Suprapubic skin (tissue), 4 donors: ENCODE measurements at places on chromosomes 11 and 22.
A peak's percentile ranks its signal among the peaks of the same experiment; 100 is the strongest.

- no peak for DNase-seq
Measured at GRCh38 chr22:46815896-46816731, 53.7 kb downstream of the TBC1D22A start.

GRCh38 chr11:6077723-6078122, 29.8 kb upstream of the OR56B4 start:
- no peak for DNase-seq

GRCh38 chr11:130787092-130787616, 129.1 kb downstream of the SNX19 start:
- DNase-seq = no peak

- no peak for DNase-seq
Measured at GRCh38 chr11:107609400-107610218, 18.7 kb downstream of the ELMOD1 start.

DNA sequence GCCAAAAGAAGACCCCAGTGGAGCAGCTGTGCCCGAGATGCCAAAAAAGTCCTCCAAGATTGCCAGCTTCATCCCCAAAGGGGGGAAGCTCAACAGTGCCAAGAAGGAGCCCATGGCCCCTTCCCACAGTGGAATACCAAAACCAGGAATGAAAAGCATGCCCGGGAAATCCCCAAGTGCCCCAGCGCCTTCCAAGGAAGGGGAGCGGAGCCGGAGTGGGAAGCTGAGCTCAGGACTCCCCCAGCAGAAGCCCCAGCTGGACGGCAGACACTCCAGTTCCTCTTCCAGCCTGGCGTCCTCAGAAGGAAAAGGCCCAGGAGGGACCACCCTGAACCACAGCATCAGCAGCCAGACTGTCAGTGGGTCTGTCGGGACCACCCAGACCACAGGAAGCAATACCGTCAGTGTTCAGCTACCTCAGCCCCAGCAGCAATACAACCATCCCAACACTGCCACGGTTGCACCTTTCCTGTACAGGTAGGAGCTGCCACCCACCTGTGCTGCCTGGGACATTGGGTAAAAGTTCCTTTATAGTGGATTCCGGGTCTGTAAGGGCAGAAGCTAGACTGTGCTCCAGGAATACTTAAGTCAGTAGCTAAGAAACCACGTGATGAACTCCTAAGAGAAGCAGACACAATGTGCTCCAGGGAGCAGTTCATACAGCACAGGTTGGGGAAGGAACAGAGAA, 221.3 kb downstream of the NAV2 start:
- DNase-seq = no peak

DNA sequence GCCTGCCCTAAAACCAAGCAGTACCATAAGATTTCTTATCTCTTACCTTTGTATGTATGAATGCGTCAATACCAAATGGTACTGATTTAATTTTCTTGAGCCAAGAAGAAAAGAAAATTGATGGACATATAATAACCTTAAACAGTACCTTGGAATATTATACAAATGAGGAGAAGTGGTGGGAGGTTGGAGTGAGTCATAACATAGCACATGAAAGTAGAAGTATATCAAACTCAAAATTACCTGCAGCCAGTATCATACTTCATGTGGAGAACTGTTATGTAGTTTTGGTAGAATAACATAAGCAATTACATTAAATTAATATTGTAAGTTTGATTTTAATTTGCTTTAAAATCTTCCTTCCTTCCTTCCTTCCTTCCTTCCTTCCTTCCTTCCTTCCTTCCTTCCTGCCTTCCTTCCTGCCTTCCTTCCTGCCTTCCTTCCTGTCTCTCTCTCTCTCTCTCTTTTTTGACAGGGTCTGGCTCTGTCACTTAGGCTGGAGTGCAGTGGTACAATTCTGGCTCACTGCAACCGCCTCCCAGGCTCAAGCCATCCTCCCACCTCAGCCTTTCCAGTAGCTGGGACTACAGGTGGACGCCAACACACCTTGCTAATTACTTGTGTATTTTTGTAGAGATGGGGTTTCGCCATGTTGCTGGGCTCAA, 460.9 kb upstream of the CCDC90B start:
- DNase-seq = no peak

DNA sequence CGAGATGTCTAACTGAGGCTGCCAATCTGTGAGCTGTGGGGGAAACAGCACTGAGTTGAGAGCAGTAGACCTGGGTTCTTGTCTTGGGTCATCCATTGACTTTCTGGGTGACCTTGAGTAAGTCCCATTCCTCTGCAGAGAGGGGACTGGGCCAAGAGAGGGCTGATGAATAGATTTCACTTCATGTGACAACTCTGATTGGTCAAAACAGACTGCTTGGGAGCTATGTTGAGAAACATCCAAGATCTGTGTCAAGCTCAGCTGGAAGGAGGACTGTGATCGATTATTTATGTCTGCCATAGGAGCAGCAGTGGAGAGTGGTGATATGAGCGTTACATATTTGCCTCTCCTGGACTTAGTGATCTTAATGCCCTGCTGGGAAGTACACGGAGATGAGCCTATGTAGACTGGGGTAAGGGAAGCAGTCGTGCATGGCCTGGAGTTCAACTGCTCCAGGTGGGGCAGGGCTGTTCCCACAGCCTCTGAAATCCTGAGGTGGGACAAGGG, 47.7 kb downstream of the OTOG start:
- DNase-seq = peak; percentile 5

DNA sequence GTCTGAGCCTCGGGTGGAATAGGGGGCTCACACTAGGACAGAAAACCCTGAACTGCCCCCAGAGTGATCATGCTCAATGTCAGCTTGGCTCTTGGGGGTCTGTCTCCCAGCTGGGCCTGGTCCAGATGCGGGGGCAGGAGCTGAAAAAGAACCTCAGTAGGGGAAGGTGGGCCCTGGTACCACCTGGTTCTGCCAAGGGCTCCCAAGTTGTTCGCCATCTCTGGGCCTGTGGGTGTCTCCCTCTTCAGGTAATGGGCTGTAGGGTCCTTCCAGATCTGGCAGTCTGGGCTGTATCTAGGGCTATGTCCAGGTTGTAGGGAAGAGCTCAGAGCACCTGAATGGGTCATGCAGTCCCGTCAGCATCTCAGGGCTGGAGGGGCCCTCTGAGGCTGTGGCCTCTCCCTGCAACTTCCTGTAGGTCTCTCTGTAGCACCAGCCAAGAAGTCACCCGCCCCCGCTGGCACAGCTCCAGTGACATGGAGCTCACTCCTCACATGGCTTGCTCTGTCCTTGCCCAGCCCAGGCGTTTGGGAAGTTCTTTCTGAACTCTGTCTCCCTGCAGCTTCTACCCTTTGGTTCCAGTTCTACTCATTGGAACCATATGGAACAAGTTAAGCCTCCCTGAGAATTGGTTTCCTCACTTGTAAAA, 33.0 kb upstream of the SOX10 start:
- peak; percentile 93 for DNase-seq

- no peak for DNase-seq
Measured at GRCh38 chr22:42301077-42301741, 30.8 kb upstream of the TCF20 start.

GRCh38 chr11:114826910-114827442, 148.6 kb downstream of the NXPE2 start:
- no peak for DNase-seq

DNA sequence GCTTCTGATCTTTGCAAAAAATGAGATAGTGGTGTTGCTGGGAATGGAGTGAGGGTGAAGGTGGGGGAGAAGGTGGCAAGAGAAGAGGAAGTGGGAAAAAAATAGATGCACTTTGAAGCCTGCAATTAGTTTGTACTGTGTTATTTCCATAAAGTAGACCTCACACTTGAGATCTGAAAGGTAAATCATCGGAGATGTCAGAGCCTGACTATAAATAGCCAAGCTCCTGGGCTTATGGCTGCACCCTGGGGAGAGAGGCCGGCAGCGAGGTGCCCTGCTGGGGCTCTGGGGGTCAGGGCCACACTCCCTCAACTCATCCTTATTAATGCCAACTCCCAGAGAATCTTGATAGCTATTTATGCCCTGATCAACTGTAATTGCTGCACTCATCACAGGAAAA, 134.4 kb downstream of the NXPE2 start:
- DNase-seq = no peak

DNA sequence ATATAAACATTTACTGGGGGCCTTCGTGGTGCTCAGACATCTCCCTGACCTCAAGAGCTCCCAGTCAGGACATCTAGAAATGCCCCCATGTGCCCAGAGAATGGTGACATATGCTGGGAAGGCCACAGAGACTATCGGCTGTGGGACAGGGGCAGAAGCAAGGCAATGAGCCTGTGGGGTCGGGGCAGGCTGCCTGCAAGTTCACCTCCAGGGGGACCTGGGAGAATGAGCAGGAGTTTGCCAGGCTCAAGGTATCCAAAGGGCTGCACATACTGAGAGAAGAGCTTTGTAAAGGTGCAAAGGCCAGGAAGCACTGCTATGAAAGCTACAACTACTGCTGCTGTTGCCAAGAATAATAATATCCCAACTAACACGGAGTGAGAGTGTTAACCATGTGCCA, 233.9 kb downstream of the TENM4 start:
- DNase-seq = no peak

GRCh38 chr22:26235792-26236487, 66.7 kb downstream of the SEZ6L start:
- DNase-seq = no peak

GRCh38 chr11:68200639-68201038, 12.5 kb downstream of the KMT5B start:
- no peak for DNase-seq

DNA sequence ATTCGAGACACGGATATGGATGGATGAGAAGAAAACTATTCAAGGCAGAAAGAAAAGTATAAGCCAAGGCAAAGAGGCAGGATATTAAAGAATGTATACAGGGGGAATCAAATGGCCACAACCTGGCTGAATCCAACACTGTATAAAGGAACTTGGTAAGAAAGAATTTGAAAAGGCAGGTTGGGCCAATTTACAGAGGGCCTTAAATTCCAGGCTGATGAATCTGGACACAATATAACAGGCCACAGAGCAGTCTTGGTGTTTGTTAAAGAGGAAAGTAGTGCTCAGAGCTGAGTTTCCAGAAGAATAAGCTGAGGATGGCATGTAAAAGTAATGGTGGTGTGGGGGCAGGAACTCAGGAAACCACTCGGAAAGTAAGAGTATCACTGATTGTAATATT, 72.3 kb upstream of the POU2AF2 start:
- DNase-seq = no peak

DNA sequence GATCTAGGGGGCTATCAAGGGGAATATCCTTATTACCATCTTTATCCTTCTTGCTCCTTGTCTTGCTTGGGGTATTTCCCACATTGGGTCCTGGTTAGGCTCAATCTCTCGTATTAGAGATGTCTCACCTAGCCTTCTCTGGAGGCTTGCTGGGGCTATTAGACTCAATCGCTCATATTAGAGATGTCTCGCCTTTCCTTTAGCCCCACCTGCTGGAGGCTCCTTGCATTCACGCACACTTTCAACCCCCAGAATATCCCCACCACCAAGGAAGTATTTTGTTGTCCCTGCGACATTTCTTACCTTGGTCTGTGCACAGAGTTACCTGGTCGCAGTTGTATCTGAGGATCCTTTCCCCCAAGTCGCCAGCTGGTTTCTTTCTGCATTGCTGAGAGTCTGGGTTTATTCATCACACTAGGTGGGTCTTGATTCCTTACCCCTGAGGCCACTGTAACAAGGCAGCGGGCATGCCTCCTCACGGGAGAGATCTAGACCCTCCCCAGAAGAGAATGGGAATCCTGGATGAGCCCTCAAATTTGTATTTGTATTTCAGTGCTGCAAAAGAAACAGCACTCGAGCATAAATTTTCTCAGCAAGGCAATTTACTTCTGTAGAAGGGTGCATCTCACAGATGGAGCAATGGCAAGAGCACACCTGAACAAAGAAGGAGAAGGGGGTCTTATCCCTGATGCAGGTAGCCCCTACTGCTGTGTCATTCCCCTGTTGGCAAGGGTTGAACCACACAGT, 15.9 kb upstream of the HYLS1 start:
- DNase-seq = no peak

DNA sequence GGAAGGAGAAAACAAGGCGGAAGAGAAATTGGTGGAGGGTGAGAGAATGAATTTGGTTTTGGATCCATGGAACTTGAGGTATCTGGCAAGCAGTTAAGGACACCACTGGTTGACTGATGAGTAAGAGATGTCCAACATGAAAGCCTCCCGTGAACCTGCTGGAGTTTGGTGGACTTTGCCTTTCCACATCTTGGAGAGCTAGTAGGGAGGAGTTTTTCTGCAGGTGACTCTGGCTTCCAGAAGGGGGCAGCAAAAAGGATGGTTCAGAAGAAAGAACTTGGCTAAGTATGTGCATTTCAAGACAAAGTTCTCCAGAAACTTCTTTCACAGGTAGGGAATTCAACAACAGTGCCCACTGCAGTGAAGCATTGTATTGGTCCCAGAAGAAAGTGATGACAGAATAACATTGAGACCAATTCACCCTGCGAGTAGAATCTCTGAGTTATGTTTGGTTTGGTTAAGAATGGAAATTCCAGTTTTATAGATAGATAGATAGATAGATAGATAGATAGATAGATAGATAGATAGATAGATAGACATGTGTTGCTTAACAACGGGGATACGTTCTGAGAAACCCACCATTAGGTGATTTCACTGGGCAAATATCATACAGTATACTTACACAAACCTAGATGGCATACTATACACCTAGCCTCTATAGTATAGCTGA, 28.5 kb downstream of the DCDC1 start:
- no peak for DNase-seq

- no peak for DNase-seq
Measured at GRCh38 chr22:31162015-31162765, 2.2 kb downstream of the RNF185 start.

GRCh38 chr11:61750631-61751273, 1.7 kb upstream of the MYRF start:
- DNase-seq = no peak

DNA sequence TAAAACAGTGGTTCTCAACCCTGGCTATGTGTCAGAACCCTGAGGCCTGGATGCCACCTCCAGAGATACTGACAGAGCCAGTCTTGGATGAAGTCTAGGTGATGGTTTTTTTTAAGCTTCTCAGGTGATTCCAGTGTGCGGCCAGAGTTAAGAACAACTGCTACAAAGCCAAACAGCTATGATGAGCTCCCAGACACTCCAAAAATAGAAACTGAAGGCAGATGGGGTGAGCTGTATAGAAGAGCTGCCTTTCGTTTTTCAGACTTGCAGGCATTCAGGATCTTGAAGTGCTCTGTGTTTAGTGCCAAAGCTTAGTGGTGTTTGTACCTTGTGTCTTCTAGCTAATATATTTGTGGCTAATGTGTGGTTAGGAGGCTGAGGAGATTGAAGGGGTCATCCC, 14.2 kb downstream of the SCUBE2 start:
- DNase-seq = no peak

DNA sequence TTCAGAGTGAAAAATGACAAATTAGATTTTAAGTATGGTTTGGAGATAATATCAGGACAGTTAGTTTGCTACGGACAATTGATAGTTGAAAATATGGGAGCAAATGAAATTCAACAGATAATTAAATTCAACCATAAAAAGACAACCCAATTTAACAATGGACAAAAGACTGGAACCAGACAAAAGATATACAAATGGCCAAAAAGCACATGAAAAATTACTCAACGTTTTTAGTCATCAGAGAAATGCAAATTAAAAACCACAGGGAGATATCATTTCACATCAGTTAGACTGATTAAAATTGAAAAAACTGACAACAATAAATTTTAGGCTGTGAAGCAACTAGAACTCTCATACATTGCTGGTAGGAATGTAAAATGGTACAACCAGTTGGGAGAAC, 27.2 kb downstream of the SIK2 start:
- DNase-seq = no peak

GRCh38 chr11:8593455-8593854, 573 bp downstream of the STK33 start:
- DNase-seq = no peak
